Large intestine (tissue), 12 donors: ENCODE measurements at places on chromosomes 6 and 20. TPM values are rescaled to one million over a fixed set of nuclear protein-coding genes. Genes with fewer than 3 reads are reported as not detected.

The CARMIL1 gene
- 32.2 TPM for polyA plus RNA-seq

DNA sequence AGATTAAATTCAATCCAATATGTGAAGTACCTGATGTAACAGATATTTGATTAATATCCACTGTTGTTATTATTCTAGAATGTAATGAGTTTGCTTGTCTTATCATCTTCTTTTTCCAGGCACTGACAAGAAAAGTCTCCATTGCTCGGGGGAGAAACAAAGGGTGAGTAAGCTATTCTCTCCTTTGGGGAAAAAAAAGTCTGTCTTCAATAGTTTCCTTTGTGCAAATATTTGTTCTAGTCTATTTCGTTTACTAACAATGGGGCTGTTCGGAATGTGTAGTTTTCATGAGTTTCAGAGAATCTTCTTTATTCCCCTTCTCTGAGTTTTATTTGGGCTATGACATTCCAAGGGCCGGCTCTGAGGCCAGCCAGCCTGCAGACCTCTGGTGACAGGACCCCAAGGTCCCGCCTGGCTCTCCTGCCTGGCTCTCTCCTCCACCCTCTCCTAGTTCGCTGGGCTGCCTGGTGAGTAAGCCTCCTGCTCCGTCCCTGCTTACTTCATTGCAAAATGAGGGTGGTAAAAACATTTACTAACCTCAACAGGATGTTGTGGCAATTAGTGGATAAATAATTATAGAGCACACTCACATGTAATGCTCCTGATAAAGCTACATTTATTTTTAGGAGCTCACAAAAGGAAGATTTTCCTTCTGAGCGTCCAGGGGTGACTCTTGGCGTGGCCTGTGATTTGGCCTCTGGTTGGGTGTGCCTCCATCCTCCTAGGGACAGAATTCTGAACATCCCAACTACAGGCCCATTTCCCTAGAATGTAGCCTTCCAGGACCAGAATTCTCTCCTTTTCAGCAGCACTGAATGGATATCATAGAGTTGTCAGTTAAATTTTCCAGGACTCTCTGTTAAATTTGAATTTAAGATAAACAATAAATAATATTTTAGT lies 43.1 kb upstream of the SNX9 start:
- H3K27me3 ChIP-seq, result no peaks in the 10 kb centered on the region
- H3K4me3 ChIP-seq, result no peak overlapping the region
- DNase-seq, result no peak
- no peaks in the 10 kb centered on the region for H3K4me1 ChIP-seq
- H3K36me3 ChIP-seq, result no peaks in the 10 kb centered on the region

The PRPH2 gene
- polyA plus RNA-seq, result 1.5 TPM

The PDE7B gene
- 1.3 TPM for polyA plus RNA-seq

- no peak overlapping the region for H3K27ac ChIP-seq
- no peaks in the 10 kb centered on the region for H3K4me1 ChIP-seq
- H3K4me3 ChIP-seq, result no peak overlapping the region
Observed at GRCh38 chr6:130303431-130303830, 62.4 kb upstream of the TMEM200A start.
